Gastroesophageal sphincter (tissue), 4 donors: ENCODE measurements at places on chromosomes 6 and 20. TPM values are rescaled to one million over a fixed set of nuclear protein-coding genes. Genes with fewer than 3 reads are reported as not detected.

GRCh38 chr6:166415833-166416347, 33.1 kb upstream of the MPC1 start:
- ATAC-seq = peak; percentile 38

Gene ADAM33
- total RNA-seq = 66.0 TPM

Gene ZMYND8
- 32.2 TPM for total RNA-seq

DNA sequence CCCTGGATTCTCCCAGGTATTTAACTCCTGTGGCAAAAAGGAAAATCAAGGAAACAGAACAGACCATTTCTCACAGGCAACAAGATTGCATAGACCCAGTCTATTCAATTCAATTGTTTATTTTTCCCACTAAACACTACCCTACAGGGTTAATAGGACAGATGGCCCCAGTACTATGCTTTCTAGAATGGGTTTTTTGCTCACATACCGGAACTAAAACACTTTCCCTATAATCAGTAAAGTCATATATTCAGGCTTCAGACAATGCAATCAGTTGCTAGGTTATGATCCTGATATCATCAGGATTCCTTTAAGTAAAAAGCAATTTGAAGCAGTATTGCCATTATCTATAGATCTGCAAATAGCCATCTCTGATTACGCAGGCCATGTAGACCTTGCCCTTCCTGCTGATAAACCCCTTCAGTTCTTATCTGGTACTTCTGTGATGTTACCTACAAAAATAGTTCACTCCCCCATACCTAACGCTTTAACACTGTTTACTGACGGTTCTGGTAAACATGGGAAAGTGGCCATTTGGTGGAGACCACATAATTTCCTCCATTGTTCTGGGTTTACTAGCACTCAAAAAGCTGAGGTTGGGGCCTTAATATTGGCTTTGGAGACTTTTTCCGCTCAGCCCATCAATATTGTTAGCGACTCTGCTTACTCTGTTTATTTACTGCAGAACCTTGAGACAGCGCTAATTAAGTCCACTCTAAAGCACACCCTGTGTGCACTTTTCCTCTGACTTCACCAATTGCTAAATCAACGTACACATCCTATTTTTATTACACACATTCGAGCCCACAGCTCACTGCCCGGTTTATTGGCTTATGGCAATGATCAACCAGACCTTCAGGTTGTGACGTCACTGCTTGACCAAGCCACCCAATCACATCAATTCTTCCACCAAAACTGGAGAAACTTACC, 666.0 kb downstream of the PHF3 start:
- no peak for ATAC-seq

Gene CALHM6
- 4.2 TPM for total RNA-seq

- ATAC-seq = no peak
Measured at GRCh38 chr6:28771401-28772267, 152.2 kb downstream of the TRIM27 start.
